Tibial nerve (tissue), 4 donors: ENCODE measurements at places on chromosomes 4 and X.

- no peak for DNase-seq
Measured at GRCh38 chr4:140982613-140983340, 150.5 kb downstream of the RNF150 start.

GRCh38 chr4:74097116-74097515 lies 1.9 kb downstream of the CXCL2 start:
- no peak for DNase-seq

GRCh38 chr4:26161030-26161824 lies 159.6 kb upstream of the RBPJ start:
- DNase-seq: no peak

DNA sequence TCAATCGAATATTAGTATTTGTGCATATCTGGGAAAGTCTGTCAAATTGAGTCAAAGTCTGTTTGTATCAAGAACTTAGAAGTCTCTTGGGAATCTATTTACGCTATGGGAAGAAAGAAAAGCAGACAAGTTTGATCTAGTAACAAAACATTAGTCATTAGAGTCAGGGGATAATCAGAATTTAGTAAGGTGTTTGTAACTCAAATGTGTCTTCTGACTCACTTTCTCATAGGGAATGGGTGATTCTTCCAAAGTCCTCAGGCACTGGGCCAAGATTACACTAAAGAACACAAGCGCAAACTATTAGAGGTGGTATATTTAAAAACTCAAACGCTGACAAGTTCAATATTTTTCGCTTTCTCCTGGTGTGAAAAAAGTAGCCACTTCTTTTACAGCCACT lies 926.5 kb downstream of the PDHA2 start:
- no peak for DNase-seq

DNA sequence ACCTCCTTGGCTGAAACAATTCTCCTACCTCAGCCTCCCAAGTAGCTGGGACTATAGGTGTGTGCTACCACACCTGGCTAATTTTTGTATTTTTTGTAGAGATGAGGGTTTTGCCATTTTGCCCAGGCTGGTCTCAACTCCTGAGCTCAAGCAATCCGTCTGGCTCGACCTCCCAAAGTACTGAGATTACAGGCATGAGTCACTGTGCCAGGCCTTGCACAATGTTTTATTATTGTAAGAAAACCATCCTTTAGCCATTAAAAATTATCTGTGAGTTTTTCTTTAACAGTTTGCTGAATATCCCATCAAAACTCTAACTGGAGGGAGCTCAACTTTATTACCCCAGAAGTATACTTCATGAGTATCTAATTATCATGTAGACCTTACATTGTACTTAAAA lies 900.3 kb downstream of the PCDH7 start:
- no peak for DNase-seq
